ENCODE measurements at places on chromosomes 13 and 19.

DNA sequence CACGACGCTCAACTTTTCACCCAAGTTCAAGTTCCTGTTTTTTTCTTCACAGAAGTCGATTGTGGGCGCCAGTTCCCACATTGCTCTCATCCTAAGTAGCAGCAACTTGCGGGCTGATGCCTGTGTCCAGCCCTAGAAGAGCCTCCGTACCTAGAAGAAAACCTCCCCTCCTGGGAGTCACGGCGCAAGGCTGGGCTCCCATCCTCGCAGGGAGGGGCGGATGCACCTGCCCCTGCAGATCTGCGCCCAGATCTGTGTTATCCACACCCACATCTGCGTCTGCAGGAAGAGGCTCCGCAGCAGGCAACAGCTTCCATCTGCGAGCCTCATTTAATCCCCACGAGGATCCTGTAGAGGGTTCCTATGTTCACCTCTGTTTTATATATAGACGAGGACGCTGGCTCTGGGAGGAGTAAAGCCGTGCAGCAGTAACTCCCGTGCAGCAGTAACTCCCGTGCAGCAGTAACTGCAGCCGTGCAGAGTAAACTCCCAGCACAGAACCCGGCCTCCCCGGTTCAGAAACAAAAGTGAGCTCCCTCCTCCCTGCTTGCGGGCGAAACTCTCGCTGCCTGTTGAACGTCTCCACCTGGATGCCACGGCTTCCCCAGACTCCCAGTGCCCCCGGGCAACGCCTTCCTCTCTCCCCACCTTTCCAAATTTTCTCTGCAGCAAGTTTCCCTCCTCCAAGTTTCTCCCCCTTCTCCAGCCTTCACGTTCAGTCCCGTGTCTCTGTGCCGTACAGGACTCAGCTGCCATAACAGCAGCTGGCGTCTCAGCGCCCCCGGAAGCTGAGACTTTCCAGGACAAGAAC, 23.5 kb upstream of the LAIR1 start:
- peak; percentile 81 for DNase-seq

GRCh38 chr13:28568286-28568685, 73.4 kb upstream of the FLT1 start:
- peak; percentile 43 for DNase-seq

DNA sequence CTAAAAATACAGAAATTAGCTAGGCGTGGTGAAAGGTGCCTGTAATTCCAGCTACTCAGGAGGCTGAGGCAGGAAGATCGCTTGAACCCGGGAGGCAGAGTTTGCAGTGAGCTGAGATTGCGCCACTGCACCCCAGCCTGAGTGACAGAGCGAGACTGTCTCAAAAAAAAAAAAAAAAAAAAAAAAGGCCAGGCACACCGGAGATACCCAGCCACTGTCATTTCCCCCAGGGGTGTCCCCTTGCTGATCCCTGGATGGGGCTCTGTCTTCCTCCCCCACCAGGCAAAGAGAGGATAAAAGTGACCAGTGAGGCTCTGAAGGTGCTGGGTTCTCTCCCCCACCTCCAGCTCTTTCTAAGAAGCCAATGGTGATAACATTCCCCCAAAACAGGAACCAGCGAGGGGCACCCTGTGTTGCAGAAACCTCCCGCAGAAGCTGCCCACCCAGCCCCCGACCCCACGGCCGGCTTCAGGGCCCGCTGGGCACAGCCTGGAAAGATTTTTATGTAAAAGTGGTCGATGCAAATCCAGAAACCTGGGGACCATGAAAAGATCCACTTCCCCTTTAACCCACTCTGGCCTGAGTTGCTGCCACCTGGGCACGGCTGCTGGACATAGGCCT, 61.4 kb upstream of the KLF2 start:
- no peak for DNase-seq

DNA sequence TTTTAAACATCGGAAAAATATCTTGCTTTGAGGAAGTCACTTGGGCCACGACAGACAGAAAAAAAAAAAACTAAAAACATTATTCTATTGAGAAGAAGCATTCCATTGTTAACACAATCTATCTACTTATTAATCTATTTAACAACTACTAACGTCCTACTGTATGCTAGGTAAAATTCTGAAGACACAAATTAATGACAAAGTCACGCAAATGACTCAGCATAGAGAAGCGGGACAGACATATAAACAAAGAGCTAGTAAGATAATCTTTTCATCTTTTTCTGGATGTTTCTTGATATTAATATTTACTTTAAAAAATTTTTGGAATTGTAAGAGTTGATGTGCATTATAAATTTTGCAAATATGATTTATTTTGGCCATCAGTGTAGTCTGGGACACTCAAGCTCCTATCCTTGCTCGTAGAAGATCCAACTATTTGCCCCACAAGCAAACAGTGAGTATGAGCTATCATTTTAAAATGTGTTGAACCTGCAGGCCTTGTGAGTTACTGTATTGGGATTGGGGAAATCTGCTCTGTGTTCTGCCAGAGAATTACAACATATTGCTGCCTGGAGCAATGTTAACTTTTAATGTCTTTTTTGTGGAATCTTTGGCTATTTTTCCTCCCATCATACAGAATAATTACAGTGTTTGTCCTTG, 109.1 kb downstream of the PCDH9 start:
- no peak for DNase-seq

- DNase-seq: no peak
Observed at GRCh38 chr13:50889317-50889716, 20.3 kb upstream of the RNASEH2B start.

DNA sequence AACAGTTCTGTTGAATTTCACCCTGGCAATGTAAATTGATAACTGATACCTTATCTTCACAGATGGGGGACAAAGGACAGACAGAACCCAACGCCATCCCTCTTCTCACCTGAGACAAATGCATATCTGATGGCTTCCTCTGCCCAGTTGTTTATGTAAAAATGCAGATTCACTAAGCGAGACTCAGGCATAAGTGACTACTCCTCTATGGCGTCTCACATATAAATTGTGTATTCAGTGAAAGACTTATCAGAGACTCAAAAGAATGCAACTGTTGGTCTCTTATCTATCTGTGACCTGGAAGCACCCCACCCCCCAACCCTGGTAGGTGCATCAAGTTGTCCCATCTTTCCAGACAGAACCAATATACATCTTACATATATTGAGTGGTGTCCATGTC, 13.3 kb upstream of the CALM3 start:
- DNase-seq: no peak

GRCh38 chr13:55653497-55653896, 1487.2 kb upstream of the PRR20A start:
- no peak for DNase-seq

DNA sequence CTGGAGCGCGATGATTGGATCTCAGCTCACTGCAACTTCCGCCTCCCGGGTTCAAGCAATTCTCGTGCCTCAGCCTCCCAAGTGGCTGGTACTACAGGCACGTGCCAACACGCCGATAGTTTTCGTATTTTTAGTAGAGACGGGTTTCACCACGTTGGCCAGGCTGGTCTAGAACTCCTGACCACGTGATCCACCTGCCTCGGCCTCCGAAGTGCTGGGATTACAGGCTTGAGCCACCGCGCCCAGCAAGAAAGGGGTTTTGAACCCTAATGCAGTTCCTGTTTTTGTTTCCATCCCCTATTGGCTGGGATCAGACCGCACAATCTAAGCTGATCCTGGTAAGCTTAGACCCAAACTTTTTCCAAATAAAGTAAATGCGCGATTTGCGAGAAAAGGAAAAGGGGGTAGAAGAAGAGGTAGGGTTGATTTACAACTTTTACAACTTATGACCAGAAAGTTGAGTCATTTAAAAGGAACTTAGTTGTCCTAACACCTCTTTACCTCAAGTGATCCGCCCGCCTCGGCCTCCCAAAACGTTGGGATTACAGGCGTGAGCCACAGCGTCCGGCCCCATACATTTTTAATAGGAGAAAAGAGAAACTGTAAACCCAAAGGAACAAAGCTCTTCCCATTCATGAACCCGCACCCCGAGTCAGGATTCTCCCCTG, 764 bp downstream of the ZNF626 start:
- no peak for DNase-seq

DNA sequence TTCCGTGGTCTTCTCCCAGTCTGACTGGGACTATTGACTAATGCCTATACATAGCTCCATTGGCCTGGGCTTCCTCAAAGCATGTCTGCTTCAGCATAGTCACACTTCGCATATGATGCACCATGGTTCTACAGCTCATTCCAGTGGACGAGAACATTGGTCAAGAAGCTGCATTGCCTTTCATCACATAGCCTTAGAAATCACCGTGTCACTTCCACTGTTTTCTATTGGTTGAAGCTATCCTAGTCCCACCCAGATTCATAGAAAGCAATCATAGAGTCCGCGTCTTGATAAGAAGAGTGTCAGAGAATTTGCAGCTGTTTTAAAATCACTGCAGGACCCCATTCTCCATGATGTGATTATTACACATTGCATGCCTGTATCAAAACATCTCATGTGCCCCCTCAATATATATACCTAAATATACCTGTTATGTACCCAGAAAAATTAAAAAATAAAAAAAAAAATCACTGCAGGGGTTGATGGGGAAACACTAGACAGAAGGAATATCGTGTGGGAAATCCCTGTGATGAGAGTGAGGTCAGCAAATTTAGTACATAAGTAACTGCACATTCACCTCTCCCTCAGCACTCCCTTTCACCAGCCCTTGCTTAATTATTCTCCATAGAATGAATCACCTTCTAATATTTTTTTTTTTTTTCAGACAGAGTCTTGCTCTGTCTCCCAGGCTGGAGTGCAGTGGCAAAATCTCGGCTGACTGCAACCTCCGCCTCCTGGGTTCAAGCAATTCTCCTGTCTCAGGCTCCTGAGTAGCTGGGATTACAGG, 2.2 kb upstream of the ARHGAP33 start:
- DNase-seq: no peak

DNA sequence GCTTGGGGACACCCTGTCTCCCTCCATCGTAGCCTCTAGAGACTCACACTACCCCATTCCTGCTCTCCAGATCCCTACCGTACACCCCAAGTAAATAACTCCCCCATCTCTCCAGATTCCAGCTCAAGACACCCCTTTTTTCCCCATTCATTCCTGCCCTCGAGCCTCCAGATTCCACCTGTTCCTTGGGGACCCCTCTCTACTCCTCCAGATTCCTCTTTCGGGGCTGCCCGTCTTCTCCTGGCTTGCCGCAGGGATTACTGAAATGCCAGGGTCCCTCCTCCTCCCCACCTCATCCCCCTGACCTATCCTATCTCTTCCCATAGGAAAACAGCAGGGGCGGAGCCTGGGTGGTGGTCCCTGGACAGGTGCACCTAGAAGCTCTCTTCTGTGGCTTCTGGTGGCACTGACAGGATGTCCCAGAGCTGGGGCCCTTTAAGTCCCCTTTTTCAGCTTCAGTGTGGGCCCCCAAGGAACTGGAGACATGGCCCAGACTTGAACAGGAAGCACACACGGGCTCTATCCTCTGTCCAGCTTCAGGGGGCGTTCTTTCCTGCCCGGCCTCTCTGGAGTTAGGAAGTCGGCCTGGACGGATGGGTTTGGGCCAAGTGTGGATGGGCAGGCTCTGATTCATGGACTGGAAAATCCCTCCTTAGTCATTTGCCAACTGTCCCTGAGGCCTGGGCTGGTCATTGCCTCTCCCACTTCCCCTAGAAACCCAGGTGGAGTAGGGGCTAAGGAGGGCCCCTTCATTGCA, 1.2 kb downstream of the ZSWIM4 start:
- DNase-seq: no peak

- DNase-seq: no peak
Observed at GRCh38 chr13:113915012-113915763, 51.3 kb upstream of the GAS6 start.

GRCh38 chr13:88701551-88701950, 1030.4 kb downstream of the SLITRK5 start:
- no peak for DNase-seq

DNA sequence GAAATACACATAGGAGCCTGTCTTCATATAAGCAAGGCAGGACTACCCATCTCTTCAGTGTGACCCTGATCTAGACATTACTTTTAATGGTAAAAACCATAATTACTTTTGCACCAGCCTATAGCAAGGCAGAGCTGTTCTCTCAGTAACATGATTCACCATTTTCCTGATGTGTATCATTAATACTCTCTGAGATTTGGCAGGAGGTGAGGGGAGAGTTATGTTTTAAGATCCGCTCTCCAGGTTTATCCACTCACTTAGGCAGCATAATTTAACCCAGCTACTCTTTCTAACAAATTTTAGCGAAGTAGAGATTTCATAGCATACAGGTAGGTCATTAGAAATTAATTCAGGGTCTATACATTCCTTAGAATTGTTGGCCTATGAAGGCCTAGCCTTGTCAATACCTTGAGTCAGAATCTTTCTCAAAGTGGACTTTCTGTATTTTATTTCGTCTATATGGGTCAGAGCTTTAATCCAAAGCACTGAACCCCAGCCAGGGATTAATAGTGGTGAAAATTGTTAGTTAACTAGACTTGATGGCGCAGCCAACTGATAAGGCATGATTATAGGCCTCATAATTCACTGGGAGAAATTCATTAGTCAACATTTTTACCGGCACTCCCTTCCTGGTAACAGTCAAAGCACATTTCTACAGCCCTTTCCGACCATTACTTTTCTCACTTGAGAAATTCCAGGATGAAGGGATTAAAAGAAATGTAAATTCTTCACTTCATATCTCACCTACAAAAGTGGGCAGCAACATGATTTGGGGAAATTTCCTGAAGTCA, 955.1 kb downstream of the DIAPH3 start:
- DNase-seq: no peak

DNA sequence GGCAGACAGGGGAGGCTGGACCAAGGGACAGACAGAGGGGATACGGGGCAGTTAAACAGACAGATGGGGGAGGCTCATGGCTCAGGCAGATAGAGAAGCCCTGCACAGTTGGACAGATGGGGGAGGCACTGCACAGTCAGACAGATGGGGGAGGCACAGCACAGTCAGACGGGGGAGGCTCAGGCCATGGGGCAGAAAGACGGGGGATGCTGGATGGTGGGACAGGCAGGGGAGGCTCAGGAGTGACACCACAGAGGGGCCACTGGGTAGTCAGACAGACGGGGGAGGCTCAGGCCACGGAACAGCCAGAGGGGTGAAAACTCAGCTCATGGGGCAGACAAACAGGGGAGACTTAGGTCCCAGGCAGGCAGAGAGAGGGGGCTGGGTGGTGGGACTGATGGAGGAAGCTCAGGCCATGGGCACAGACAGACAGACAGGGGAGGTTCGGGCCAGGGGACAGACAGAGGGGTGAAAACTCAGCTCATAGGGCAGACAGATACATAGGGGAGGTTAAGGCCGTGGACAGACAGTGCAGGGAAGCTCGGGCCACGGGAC, 886 bp downstream of the MFSD12 start:
- DNase-seq: no peak

DNA sequence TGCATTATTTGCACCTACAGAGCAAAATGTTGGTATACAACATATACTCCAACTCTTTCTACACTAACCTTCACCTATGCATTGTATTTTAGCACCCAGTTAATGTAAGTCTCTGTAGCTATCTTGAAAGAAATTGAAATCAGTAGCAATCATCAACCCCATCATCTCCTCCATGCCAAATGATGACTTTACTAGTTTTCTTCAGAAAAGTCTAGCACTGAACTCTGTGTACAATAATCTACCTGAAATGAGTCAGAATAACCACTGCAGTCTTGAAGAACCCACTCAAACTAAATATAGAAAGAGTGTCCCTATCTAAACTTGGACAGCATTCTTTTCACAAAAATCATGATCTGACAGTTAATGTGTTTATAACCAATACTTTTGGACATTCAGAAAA, 9.8 kb downstream of the IRS2 start:
- no peak for DNase-seq
